Renal cortex interstitium (tissue), 15 donors: ENCODE measurements at places on chromosomes 5 and 9. TPM values are rescaled to one million over a fixed set of nuclear protein-coding genes. Genes with fewer than 3 reads are reported as not detected.
A peak's percentile ranks its signal among the peaks of the same experiment; 100 is the strongest.

The SLC36A1 gene
- polyA plus RNA-seq: 9.0 TPM

The ADAMTS6 gene
- 3.2 TPM for polyA plus RNA-seq

The GARIN3 gene
- not detected for polyA plus RNA-seq

The IL13 gene
- not detected for polyA plus RNA-seq

The ANKRD34B gene
- 0.26 TPM for polyA plus RNA-seq

The KCNV2 gene
- polyA plus RNA-seq: 0.14 TPM

The PPP2CA gene
- 229 TPM for polyA plus RNA-seq

The TMC1 gene
- polyA plus RNA-seq: 0.53 TPM

The NUP188 gene
- polyA plus RNA-seq: 45.1 TPM

The ARL14EPL gene
- not detected for polyA plus RNA-seq

The CYSRT1 gene
- polyA plus RNA-seq: 8.5 TPM

The SLC6A7 gene
- polyA plus RNA-seq: 0.17 TPM

The SLC4A9 gene
- polyA plus RNA-seq: 43.4 TPM

The SCGB3A2 gene
- 0.41 TPM for polyA plus RNA-seq

The CDX1 gene
- polyA plus RNA-seq: 0.69 TPM

GRCh38 chr9:127458921-127459320, 7.6 kb downstream of the LRSAM1 start:
- DNase-seq: no peak

DNA sequence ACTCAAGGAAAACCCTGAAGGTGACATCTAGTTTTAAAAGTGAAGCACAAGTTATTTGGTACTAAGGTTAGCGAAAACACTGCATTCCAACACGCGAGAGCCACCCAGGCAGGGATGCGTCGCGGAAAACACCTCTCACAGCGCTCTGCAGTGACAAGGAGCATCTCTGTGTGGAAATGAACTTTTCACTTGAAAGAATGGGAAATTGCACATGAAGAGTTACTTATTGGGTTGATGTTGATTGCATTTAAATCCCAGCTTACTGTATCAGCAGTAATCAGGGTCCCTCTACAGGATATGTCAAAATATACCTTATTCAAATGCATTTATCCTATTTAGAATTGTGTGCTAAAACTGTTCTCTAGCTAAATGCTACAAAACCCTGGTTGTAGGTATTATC, 144.4 kb downstream of the BNC2 start:
- DNase-seq: peak; percentile 29

- DNase-seq: no peak
Observed at GRCh38 chr9:95940265-95940664, 64.8 kb downstream of the ERCC6L2 start.

- DNase-seq: no peak
Observed at GRCh38 chr5:41195228-41195627, 18.1 kb downstream of the C6 start.

GRCh38 chr5:30890377-30890776, 303.1 kb upstream of the CDH6 start:
- no peak for DNase-seq

GRCh38 chr5:79243224-79243623, 7.3 kb downstream of the JMY start:
- DNase-seq: no peak

GRCh38 chr5:163330723-163331668, 106.4 kb upstream of the CCNG1 start:
- no peak for DNase-seq

- DNase-seq: no peak
Observed at GRCh38 chr5:159458217-159458711, 128.0 kb upstream of the IL12B start.

- DNase-seq: no peak
Observed at GRCh38 chr9:76333964-76334363, 60.3 kb downstream of the RFK start.

DNA sequence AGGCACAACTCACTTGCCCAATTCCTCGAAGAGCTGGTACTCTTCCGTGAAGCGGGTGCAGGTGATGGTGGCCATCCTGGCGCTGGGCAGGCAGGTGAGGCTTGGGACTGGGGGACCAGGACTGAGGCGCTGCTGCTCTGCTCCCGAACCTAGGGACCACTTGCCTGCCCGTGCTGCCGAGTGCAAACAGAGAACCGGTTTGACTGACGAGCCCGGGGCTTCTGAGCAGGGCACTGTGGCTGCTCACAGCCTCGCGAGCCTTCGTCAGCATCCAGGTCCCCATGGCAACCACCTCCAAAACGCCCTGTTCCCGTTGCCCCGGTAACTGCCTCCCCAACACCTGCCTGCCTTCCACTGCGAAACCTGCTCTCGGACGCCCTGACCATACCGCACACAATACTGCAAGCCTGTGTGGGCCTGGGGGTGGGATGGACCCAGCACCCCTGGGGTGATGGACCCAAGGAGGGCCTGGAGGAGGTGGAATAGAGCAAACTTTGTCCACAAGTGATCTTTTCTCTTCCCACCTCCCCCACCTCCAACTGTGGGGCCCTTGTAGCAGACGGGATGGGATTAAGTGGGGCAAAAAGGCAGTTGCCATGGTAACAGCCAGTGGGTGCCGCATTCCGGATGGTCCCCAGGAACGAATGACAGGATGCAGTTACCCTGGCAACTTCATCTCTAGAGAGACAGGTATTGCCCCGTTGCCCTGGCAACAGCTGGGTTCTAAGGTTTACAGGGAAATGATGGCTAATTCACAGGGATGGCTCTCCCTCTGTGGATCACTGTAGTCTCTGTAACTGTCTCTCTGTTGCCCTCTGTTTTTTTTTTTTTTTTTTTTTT, at the start of gene CAMK2A:
CAMK2A (minus strand) TSS at position 223 of the 840 bp plus-strand sequence; CDS start at position 75, 148 bp downstream.
- DNase-seq: no peak

- DNase-seq: no peak
Observed at GRCh38 chr5:123421773-123422172, 1.4 kb downstream of the CEP120 start.

DNA sequence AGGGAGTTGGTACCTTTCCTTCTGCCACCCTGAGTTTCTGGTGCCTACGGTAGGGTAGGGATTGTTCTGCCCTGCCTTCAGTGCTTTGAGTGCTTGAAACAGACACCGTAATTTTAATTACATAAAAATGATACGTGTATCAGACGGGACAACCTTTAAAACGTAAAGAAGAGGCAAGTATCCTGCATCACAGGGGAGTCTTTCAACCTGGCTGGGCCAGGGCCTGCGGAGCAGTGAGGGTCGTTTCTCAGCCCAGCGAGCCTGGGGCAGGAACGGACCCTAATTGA, 483 bp upstream of the DAB2IP start:
- no peak for DNase-seq

- no peak for DNase-seq
Observed at GRCh38 chr5:130402906-130403305, 498.6 kb downstream of the CHSY3 start.

GRCh38 chr9:137103206-137103999, 11.1 kb downstream of the DPP7 start:
- no peak for DNase-seq

- DNase-seq: no peak
Observed at GRCh38 chr5:168714046-168714445, 134.9 kb upstream of the PANK3 start.

DNA sequence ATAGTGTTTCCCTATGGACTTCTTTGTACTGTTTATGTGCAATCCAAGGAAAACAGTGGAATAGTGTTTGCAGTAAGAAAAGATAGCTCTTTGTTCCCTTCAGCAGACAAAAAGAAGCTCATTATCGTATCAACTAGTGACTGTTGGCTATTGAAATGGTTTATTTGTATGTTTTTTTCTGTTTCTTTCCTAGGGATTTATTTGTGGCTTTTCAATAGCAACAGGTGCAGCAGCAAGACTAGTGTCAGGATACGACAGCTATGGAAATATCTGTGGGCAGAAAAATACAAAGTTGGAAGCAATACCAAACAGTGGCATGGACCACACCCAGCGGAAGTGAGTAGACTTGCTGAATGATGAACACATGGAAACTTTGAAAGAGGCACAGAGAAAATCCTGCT, 65.1 kb downstream of the SLC44A1 start:
- DNase-seq: no peak

DNA sequence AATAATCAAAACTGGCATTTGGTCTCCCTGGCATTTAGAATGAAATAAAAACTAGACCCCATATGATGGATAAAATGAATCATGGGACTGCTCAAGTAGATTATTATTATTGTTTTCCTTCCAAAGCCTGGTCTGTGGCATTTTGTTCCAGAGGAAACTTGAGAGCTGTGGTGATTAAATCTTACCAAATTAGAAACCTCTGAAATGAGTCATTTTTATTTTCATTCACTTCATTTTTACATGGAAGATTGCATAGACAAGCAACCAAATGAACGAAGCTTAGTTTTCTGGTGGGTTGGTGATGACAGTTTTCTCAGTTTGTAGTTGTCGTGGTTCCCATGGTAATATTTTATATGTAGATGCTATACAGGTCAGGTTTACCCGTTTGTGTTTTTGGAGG, 23.4 kb downstream of the PAM start:
- DNase-seq: no peak

- DNase-seq: no peak
Observed at GRCh38 chr9:133876144-133876543, 116.0 kb downstream of the VAV2 start.
